ENCODE measurements at places on chromosomes 4 and X.
A peak's percentile ranks its signal among the peaks of the same experiment; 100 is the strongest.

DNA sequence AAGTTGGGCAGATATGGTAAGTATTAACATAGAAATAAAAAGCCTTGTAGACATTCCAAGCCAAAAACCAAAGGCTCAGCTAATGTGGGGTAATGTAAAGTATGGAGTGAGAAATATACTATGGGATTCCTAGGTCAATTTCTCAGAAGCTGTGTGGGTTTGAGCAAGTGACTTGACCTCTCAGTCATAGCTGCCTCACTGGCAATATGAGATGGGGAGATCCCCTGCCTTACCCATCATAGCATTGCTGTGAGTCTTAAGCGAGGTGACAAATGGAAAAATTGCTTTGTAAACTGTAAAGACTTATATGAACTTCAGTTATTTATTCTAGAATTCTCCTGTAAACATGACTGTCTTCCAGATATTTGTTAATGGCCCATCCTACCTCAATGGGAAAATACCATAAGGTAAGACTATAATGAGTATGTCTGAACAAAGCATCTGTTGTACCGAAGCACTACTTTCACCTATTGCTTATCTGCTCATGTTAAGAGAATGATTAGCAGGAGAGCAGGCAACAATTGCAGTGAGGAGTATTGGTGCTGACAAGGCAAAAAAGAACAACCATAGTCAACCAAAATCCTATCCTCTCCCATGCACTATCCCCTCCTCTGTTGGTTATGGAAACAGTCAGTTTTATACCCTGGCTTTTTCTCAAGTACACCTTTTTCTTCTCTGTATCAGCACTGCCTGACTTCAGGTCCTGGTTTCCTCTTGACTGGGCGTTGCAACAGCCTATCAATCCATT is 44.1 kb upstream of the TRPC3 start:
- no peak for DNase-seq

- DNase-seq: peak; percentile 68
Measured at GRCh38 chrX:15471028-15471427, 22.1 kb downstream of the PIR start.

GRCh38 chrX:39967348-39967747 is 130.4 kb downstream of the BCOR start:
- DNase-seq: peak; percentile 12

- no peak for DNase-seq
Measured at GRCh38 chrX:138485767-138486166, 225.8 kb downstream of the FGF13 start.

All from stimulated activated CD4-positive, alpha-beta T cell treated with anti-CD3 and anti-CD28 coated beads, Interleukin-15, amount 100 ng/mL, for 24 hours (primary cell).